ENCODE measurements at places on chromosomes 12 and 14.

GRCh38 chr14:76900682-76901081 lies 74.5 kb downstream of the LRRC74A start:
- no peak for DNase-seq

DNA sequence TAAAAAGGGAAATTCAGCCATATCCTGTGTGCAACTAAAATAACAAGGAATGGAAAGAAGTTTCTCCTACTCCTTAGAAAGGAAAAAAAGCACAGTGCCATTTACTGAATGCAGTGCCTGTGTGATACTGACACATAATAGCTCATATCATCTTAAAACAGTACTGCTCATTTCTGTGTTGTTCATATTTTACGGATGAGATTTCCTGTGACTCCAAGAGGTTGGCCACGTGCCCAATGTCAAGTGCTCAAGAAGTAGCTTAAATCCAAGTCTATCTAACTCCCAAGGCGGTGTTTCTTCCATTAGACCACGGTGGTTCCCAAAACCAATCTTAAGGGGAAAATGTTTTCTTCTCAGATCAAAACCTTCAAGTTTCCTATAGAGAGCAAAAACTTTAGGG lies 20.0 kb downstream of the MAP3K9 start:
- DNase-seq: no peak

- DNase-seq: no peak
These were observed 18.0 kb downstream of the SYNJ2BP start for GRCh38 chr14:70398706-70399431.

DNA sequence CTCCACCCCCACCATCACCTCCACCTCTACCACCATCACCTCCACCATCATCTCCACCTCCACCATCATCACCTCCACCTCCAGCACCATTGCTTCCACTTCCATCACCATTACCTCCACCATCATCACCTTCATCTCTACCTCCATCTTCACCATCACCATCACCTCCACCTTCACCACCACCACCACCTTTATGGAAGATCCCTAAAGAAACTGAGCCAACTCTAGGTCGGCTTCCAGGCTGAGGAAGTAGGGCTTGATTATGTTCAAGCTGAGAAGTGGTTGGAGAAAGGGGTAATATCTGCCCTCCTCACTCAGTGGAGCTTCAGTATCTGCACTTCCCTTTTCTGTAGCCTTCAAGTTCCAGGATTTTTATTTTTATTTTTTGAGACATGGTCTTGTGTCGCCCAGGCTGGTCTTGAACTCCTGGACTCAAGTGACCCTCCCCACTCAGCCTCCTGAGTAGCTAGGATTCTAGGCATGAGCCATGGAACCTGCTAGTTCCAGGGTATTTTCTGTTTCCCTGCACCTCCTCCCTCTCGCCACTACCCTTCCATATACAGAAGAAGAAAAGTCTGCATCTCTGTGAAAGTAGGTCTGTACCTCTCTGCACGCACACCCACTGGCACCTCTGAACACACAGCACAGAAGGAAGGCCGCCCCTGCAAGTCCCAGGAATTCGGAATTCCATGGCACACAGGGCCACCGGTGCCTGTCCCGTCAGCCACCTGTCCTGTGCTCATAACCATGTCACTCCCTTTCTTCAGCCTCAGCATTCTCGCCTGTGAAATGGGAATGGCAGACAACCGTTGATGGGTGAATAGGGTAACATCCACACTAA lies 5.9 kb downstream of the ZBTB42 start:
- DNase-seq: no peak

DNA sequence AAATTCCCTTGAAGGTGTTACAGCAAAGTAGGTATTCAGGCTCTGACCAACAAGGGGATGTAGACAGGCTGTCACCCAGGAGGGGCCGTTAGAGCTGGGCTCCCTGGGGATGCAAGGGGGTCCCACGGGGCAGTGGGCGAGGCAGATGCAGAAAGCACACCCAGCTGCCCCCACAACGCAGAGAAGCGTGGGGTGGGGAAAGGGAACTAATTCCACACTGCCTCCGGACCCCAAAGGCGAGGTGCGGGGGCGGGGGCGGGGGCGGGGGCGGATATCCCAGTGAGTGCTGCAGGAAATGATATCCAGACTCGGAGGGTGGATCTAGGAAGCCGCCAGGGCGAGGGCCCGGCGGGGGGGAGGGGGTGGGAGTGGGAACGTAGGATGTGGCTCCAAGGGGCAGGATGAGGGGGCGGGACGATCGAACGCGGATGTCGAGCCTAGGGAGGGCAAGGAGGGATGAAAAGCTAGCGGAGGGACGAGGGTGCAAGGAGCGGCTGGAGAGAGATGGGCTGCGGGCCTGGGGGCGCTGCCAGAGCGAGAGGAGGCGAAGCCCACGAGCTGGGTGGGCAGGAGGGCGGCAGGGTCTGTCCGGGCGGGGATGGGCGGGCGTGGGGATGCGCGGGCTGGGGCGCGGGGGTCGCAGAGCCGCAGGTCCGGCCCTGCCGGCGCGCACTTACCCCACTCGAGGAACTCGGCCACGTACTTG lies 874 bp downstream of the CDC42BPB start:
- no peak for DNase-seq

DNA sequence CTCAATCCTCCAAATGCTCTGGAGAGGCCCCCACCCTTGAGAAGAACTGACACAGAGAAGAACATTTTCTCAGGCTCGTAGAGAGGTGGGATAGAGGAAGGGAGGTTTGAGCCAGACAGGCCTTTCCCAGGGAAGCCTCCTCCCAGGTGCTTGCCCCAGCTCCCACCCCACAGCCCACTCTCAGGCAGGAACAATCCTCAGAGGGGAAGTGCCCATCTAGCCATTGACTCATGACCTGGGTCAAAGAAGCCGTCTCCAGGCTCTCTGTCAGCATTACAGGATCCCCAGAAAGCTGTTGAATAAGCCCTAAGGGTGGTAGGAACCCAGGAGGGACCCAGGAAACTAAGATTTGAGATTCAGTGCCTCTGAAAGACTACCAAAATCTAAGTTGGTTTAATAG lies 3.8 kb downstream of the AQP6 start:
- DNase-seq: no peak

GRCh38 chr14:35412272-35413056 lies 7.9 kb upstream of the NFKBIA start:
- no peak for DNase-seq

- DNase-seq: no peak
These were observed 5.7 kb upstream of the PLEK2 start for GRCh38 chr14:67417633-67418032.

GRCh38 chr14:77007183-77007974 lies 21.1 kb downstream of the IRF2BPL start:
- no peak for DNase-seq

GRCh38 chr12:44771485-44772021 lies 104.6 kb downstream of the NELL2 start:
- no peak for DNase-seq

- DNase-seq: no peak
These were observed 217.7 kb upstream of the ATXN7L3B start for GRCh38 chr12:74319886-74320285.

DNA sequence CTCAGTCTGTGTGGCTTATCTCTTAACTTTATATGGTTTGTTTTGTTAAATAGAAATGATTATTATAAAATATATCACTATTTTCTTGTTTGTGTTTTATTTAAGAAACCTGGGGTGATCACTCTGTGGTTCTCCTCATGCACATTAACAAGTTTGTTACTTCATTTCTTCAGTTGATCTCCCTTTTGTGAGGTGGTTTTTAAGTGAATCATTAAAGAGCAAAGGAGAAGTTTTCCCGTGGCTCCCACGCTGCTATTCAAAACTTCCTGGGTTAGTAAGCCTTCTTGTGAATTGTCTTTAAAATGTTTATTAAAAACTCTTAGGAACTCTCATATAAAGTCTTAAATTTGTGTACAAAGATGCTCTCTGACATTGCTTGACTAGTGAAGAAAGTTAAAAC lies 11.8 kb downstream of the ADIPOR2 start:
- DNase-seq: no peak

DNA sequence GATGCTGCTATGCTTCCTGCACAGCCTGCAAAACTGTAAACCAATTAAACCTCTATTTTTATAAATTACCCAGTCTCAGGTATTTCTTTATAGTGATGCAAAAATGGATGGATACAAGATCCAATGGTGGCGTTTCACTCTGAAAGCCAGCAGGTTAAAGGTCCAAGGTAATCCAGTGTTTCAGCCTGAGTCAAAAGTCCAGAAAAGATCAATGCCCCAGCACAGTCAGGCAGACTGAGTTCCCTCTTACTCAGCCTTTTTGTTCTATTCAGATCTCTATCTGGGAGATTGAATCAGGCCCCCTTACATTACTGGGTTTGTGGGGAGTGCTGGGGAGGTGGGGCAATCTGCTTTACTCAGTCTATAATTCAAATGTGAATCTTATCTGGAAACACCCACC lies 464.5 kb downstream of the GXYLT1 start:
- DNase-seq: no peak

DNA sequence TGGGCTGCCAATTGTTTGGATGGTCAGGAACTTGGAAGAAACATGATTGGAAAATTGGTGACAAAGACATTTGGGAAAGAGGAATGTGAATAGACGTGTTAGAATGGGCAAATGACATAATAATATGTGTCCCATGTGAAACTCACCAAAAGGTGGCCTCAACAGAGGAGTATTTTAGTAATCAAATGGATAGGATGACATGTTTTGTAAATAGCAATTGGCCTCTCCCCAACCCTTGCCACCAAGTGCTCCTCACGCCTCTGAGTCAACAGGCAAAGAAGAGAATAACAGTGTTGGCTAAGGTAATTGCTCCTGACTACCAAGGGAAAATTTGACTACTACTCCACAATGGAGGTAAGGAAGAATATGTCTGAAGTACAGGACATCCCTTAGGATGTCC lies 81.4 kb downstream of the ATXN7L3B start:
- no peak for DNase-seq

DNA sequence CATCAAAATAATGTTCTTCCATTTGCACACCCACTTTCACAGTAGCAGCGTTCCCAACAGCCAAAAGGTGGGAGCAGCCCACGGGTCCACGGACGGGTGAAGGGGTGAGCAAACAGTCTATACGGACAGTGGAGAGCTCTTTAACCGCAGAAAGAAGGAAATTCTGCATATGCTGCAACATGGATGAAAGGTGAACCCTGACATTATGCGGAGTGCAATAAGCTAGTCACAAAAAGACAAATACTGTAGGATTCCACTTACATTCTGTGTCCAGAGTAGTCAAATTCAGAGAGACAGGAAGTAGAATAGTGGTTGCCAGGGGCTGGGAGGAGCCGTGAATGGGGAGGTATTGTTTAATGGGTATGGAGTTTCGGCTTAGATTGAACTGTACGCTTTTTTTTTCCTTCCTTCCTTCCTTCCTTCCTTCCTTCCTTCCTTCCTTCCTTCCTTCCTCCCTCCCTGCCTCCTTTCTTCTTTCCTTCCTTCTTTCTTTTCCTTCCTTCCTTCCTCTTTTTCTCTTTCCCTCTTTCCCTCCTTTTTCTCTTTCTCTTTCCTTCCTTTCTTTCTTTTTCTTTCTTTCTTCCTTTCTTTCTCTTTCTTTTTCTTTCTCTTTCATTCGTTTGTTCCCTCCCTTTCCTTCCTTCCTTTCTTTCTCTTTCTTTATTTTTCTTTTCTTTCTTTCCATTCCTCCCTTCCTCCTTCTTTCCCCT lies 15.8 kb upstream of the ANKRD9 start:
- no peak for DNase-seq

DNA sequence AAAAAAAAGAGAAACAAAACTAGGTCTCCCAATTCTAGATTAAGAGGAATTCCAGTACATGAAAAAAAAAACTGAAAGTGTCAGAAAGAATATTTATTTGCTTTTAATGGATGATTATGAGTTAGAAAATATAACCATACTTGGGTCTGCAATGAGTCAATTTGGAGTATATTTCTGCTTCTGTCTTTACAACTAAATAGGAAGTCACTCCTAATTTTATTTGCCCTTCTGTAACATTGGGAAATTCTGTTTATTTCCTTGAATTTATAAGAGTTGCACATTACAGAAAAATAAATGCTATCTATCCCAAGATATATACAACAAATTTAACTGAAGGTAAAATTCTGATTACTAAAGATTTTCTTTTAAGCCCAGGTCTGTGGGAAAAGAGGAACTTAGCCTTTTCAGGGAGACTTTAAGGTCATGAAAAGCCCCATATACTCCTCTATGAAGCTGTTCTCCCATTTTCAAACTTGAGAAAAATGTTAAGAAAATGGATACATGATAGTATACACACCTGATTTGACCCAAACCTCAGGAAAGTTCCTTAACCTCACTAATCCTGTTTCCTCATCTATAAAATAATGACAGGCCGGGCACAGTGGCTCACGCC lies 7.2 kb downstream of the SINHCAF start:
- DNase-seq: no peak

DNA sequence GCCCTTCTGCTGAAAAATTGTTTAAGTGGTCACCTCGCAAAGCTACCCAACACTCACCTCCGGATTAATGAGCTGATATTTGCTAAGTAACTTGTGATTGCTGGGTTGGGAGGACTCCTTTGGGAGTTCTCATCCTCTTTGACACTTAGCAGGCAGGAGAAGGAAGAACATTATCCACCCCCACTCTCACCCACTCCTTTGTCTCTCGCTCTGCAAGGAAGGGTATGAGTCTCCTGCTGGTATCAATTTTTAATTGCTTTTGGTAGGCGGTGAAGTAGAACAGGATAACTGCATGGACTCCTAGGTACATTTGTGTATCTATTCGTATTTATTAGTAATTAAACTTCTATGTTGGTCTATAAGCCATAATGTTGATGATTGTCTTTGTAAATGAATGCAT lies 6.9 kb upstream of the ABHD12B start:
- DNase-seq: no peak

GRCh38 chr14:93772263-93772662 lies 16.0 kb downstream of the PRIMA1 start:
- DNase-seq: no peak

DNA sequence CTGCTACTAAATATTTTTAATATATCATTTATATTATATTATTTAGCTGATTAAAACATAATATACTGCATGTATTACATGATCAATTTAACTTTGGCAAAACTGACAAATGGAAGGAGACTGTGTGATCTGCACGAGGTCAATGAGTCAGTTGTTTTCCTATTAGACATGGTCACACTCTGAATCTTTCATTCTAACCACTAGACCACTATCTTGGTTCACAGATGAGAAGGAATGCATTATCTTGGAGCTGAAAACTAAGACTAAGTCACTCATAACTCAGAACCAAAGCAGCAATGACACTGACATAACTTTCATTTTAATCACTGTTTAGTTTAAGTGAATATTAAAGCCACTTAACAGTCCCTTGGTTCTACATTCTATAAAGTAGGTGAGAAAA lies 37.4 kb downstream of the GNPTAB start:
- no peak for DNase-seq

DNA sequence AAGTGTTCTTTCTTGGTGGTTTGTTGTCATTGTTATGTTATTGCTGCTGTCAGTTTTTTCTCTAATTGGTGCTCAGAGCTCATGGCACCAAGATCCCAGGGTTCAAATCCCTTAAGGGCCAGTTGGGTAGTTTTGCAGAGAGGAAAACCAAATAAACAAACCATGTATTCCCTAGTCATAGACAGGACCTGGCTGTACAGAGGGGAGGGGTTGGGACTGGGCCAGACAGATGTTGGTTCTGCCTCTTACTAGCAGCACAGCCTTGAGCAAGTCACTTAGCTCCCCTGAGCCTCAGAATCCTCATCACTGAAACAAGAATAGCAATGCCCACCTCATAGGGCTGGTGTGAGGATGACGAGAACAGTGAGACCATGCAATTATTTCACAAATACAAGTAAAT lies 53.4 kb downstream of the LTBP2 start:
- DNase-seq: no peak
